Activated T-helper 1 cell treated with anti-CD3 and anti-CD28 coated beads, Interleukin-2, amount 50 U/mL, for 16 hours (primary cell): ENCODE measurements at places on chromosomes 11 and 22.

DNA sequence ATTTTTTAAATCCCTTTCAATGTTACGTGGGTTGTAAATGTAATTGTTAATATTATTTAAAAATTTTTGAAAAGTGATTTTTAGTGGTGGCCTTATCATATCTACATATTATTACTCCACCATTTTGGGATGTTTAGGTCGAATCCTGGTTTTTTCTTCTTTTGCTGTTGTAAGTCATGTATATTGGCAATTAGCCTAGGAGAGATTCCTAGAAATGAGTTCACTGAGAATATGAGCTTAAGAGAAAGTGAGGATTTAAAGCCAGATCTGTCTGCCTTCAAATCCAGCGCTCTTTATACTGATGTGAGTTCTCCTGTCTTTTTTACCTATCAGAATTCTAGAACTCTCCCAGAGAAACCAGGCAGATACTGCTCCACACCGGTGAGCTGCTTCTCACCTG is 56.1 kb downstream of the PTPRJ start:
- DNase-seq: no peak

GRCh38 chr11:65555693-65556231 is 2.4 kb downstream of the LTBP3 start:
- DNase-seq: no peak

GRCh38 chr22:42170946-42171345 is 40.3 kb upstream of the CYP2D6 start:
- no peak for DNase-seq

- DNase-seq: no peak
Observed at GRCh38 chr11:113764527-113765219, 8.8 kb downstream of the ZW10 start.
